ENCODE measurements at places on chromosomes 7 and 10.
A peak's percentile ranks its signal among the peaks of the same experiment; 100 is the strongest.

DNA sequence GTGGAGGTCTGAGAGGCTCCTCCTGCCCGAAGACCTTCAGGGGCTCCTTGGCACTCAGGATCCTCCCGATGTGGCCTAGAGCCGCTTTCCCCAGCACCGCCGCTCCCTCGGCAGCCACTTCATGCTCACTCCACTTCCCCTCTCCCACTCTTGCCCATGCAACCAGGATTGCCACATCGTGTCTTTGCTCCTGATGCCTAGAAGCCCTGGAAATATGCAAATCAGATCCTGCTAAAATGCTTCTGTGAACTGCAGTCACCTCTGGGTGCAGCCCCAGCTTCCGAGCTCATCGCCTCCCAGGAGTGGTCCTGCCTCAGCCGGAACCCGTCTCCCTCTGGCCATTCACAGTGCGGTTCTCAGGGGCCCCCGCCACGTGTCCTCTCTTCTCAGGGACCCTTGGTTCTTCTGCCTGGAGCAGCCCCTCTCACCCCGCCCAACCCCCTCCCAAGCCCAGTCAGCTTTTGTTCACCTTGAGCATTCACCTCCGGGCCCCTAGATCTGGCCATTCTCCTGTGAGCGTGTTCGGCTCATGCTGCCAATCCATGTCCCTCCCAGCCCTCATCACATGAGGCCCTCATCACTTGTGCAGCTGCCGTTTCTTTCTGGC is 175.5 kb downstream of the ADARB2 start:
- no peak for DNase-seq

DNA sequence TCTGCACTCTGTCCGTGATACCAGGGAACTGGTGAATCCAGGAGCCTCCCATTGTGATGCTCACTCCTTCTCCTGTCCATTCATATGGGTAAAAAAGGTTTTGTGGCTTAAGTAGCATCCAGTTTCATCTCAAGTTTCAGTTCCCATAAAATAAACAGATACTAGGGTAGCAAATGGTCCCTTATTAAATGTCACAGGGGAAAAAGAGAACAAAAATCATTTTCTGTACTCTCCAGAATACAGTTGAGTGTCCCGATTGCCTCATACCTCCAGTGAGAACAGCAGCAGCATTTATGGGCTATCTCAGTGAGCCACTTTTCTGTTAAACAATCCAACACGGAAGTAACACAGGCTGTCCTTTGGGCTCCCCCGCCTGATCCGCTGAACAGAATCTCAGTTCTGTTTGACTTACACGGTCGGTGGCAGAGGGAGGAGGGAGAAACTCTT is 179.6 kb downstream of the CELF2 start:
- DNase-seq, result no peak

DNA sequence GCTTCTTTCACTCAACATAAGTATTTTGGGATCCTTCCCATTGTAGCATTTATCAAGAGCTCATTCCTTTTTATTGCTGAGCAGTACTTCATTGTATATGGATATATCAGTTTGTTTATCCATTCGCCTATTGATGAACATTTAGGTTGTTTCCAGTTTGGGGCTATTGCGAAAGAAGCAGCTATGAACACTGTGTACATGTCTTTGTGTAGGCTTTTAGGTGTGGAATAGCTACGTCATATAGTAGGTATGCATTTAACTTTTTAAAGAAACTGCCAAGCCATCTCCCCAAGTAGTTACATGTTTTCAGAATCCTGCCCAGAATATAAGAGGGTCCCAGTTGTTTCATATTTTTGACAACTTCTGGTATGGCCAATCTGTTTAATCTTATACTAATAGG is 468.1 kb downstream of the IPMK start:
- DNase-seq, result no peak

DNA sequence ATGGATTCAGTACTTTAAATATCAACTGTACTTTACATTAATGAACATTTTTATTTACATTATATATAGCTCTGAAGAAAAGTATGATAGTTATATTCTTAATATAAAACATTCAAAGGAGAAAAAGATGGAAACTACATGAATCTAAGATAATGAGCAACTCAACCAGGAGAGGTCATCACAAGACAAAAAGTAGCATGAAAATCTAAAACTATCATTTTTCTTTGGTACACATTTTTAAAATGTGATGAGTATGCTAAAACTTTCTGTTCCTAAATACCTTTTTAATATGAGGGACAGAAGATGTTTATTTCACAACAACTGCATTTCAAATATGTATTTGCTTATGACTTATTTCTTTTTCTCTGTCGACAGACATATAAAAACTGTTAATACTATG is 2.4 kb downstream of the CNTNAP2 start:
- DNase-seq, result no peak

- no peak for DNase-seq
Measured at GRCh38 chr7:159114981-159115380, 29.7 kb downstream of the VIPR2 start.

- no peak for DNase-seq
Measured at GRCh38 chr7:105988276-105988675, 25.2 kb downstream of the CDHR3 start.

DNA sequence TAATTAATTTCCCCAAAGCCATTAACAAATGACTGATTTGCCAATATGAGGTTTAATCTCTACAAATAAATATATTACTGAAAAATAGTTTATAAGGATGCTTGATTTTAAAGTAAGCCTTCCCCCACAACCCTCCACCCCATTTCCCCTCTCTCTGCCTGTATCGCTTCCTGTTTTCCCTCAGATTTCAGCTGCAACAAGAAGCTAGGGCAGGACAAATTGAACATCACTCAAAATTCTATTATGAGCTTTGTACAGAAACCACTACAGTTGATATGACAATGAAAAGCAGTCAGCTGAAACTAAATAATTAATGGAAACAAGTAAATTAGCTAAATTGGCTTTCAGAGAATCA is 109.0 kb upstream of the SP4 start:
- DNase-seq, result no peak

GRCh38 chr7:117229350-117229749 is 93.5 kb downstream of the WNT2 start:
- no peak for DNase-seq

DNA sequence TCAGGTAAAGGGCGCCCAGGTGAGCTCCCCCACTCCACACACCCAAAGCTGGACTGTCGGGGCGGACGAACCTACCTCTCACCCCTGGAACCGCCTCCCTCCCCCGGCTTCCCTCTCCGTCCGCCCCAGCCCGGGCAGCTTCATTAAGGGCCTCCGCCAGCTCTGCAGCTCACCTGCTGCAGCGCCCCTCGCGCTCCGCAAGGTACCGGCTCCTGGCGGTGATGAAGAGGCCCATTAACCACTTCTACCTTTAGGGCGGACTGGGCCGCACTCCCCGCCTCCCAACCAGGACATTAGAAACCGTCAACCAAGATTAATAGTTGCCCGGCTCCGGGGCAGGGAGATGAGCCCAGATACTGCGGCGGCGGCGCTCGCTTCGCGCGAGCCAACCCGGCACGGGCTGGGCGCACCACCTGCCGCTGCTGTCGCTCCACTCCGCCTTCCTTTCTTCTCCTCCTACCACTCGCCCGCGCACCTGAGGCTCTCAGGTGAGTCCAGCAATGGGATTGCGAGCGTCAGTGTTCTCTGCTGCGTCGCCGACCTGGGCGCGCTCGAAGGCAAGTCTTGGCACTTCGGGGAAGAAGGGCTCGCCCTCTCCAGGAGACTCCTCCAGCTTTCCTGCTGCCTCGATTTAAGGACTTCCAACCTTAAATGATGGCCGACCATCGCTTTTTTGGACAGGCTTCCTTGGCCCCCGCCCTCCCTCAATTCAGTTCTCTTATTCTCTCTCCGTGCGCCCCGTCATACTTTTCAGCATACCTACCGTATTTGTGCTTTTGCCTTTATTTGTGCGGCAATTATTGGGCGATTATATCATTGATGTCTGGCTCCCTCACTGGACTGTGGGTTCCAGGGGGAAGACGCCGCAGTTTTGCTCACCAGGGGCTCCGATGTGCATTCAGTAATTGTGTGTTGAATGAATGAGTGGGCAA is 13.6 kb upstream of the KAZALD1 start:
- no peak for DNase-seq

GRCh38 chr10:48606530-48607355 is 1.9 kb upstream of the ARHGAP22 start:
- DNase-seq, result peak; percentile 99

GRCh38 chr7:79471699-79472098 is 18.2 kb upstream of the MAGI2 start:
- no peak for DNase-seq

DNA sequence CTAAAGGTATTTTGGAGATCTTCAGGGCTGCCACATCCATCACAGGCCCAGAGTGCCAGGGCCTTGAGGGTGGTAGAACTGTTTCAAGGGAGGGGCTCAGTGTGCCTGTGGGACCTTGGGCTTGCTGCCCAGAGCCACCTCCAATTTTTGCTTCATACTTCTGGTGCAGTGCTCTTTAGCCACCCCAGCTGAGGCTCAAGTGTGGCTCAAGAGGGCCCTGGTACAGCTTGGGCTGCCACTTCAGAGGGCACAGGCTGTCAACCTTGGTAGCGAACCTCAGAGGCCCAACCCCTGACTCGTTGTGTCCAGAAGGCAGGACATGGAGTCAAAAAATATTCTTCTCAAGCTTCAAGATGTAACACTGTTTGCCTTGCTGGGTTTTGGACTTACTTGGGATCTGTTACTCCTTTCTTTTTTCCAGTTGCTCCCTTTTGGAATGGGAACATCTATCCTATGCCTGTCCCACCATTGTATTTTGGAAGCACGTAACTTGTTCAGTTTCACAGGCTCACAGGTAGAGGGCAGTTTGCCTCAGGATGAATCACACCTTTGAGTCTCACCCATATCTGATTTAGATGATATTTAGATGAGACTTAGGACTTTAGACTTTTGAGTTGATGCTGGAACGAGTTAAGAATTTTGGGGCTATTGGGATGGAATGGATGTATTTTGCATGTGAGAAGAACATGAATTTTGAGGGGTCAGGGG is 224.8 kb downstream of the RPS24 start:
- DNase-seq, result peak; percentile 18

DNA sequence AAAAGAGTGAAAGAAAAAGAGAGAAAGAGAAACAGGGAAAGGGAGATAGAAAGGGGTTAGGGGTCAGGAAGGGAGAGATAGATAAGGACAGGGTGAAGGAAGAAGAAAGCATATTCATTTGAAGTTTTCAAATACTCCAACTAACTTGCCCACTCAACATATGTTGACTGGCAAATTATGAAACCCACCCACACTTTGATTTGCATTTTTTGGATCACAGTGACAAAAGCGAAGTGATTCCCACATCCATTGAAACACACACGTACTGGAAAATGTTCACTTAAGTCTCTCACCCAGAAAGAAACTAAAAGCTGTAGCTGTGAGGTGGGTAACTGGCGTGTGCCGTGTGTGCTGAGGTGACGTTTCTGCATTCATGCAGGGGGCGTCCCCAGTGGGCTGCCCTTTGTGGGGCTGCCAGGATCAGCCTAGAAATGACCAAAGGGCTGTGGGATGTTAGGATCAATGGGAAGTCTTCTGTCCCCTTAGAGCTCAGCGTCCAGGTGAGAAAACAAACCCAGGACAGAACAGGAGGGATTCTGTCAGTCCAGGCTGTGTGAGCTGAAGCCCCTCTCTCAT is 134.9 kb upstream of the ADARB2 start:
- DNase-seq, result no peak

GRCh38 chr10:58570307-58570723 is 57.6 kb downstream of the BICC1 start:
- DNase-seq, result no peak

DNA sequence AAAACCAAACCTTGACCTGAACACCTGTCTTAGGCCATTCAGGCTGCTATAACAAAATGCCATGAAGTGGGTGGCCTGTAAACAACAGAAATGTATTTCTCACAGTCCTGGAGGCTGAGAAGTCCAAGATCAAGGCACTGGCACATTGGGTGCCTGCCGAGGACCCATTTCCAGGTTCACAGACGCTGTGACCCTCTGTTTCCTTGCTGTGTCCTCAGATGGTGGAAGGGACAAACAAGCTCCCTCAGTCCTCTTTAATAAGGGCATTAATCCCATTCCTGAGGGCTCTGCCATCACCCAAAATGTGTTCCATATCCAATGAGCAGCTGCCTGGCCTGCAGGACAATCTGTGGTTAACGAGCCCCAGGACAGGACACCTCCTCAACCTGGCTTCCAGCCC is 67.6 kb downstream of the ITGB1 start:
- no peak for DNase-seq

GRCh38 chr10:82625512-82626189 is 750.7 kb downstream of the NRG3 start:
- no peak for DNase-seq

GRCh38 chr10:24515481-24515880 is 208.2 kb downstream of the ARHGAP21 start:
- no peak for DNase-seq

GRCh38 chr7:134196439-134196838 is 69.3 kb downstream of the LRGUK start:
- DNase-seq, result no peak

DNA sequence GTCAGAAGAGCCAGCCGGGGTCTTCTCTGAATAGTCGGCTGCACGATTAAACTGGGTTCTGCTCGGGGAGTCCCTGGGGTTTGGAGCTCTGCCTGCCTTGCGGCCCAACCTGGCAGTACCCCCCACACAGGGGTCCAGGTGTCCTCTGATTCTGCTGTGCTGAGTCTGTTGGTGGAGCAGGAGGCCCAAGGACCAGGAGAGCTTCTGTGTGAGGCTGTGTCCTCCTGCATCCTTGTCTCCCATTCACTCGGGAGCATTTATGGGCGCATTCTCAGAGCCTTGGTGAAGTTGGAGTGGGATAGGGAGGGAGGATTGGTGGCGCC is 14.2 kb downstream of the INPP5A start:
- DNase-seq, result no peak

DNA sequence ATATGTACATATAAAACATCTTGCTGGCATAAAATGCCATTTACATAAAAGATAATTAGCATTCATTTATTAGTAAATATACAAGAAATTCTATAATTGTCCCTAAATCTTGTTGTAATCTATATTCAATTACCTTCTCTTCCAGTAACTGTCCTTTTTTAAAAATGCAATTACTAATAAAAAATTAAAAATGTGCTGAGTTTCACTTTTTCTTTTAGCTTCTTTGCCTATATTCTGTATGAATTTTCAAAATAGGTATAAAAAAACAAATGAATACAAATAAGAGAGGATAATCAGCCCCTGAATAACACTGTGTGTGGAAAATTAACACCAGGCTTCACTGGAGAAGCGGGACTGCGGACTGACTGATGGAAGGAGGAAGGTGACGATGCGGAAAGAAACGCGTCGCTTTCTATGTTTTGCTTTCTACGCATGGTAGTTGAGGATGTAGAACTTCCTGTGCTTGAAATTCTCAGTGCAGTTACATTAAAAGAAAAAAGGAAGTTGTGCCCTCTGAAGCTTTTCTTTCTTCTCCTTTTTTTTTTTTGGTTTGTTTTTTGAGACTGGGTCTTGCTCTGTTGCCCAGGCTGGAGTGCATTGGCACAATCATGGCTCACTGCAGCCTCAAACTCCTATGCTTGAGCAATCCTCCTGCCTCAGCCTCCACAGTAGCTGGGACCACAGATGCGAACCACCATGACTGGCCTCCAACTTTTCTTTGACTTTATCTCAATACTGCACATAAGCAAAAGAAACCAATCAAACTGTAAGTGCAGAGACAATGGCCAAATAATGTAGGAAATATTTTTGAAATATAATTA is 7.4 kb upstream of the ZMYND11 start:
- no peak for DNase-seq
